ENCODE measurements at places on chromosomes 2 and 18.

DNA sequence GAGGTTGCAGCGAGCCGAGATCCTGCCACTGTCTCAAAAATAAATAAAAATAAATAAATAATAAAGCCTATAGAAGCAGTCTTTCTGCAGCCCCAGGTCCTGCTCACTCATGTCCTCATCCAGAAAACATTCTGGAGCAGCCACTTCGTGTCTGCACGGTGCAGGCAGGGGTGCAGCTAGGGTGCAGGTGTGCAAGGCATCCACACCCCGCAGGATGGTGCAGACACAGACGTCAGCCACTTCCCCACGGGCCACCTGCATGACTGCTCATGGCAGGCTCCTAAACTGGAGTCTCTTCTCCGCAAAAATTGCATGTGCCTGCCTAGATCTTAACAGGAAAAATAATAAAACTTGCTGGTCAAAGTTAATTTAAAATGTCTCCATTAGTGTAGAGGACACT, 80.2 kb upstream of the SNTG2 start:
- DNase-seq = no peak

DNA sequence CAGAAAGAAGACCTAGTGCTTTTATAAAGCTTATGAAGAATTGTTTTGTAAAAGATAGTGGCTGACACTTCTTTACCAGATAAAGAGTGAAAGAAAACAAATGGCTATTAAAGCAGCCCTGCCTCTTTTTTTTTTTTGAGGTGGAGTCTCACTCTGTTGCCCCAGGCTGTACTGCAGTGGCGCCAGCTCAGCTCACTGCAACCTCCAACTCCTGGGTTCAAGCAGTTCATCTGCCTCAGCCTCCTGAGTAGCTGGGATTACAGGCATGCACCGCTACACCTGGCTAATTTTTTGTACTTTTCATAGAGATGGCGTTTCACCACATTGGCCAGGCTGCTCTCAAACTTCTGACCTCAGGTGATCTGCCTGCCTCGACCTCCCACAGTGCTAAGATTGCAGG, 12.9 kb downstream of the ARPC2 start:
- DNase-seq = no peak

- DNase-seq = no peak
These were observed 275.6 kb upstream of the ZSWIM2 start for GRCh38 chr2:187124529-187124928.

DNA sequence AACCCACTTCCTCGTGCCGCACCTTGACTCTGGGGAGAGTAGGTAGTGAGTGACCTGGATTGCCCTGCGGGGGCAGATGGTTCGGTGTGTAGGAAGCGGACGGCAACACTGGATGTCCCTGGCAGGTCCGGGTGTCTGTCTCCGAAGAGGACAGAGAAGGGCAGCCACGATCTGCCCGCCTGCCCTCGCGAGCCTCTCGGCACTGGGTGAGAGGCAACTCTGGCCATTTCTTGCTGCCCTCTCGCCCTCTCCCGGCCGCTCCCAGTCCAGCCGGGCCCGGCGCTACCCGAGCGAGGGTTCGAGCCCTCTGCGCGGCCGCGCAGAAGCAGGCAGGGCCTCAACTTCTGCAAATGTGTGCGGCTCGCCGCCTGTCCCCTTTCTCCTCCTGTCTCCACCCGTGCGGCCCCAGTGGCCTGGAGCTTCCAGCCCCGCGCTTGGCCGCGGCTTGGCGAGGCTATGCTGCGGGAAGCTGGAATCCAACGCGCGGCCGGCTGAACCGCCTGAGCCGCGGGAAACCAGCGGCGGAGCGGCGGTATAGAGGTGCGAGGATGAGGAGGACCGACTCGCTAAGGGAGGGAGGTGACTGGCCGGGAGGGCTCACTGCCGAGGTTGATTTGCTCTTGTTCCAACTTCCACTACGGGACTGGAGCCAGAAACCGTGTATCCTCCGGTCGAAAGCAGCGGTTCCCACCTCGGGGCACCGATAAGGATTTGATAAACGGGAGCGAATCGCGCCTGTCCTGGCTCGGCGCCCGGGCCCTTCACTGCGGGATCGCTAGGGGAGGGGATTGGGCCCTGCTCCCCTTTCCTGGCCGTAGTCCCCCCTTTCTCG, 1.5 kb downstream of the EPAS1 start:
- DNase-seq = no peak

DNA sequence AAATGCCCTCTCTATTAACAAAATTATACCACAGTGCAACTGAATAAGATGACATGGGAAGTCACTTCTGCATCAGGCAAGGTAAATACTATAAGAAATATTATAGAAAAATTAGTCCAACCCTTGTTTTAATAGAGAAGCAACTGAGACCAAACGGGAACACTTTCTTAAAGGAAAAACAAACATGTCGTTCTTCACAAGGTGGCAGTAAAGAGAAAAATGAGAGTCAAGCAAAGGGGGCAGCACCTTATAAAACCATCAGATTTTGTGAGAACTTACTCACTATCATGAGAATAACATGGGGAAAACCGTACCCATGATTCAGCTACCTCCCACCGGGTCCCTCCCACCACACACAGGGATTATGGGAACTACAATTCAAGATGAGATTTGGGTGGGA, 481.7 kb upstream of the CRIM1 start:
- no peak for DNase-seq

- DNase-seq = no peak
These were observed 31.0 kb downstream of the STEAP3 start for GRCh38 chr2:119254601-119255080.

- DNase-seq = peak; percentile 45
These were observed 22.1 kb downstream of the B3GNT2 start for GRCh38 chr2:62217970-62218369.

GRCh38 chr2:133711201-133711600, 142.9 kb upstream of the NCKAP5 start:
- DNase-seq = no peak

DNA sequence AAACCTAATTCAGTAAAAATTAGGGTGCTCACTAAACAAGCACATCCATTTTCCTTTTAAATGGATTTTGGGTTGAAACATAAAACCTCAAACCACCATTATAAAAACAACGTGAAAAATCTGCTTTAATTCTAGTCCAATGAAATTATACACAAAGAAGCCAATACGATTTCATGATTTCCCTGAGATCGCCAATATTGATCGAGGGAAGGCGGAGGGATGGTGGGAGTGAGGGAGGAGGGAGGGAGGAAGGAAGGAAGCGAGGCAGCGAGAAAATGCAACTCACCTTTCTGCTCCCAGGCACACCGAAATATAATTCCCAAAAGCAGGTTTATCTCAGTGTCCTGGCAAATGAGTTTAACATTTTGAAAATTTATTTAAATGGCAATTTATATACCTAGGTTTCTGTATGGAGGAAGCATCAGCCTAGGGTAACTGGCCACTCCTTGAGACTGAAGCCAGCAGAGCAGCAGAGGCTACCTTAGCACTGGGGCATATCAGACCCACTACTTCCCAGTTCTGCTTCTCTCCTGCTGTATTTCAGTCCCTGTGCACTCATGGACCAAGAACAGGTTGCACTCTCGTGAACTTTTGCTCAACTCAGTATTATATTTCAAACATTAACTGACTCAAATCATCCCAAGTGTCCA, 2.3 kb upstream of the ONECUT2 start:
- DNase-seq = no peak

GRCh38 chr2:166375736-166376487, at the start of gene SCN9A:
TSS of gene SCN9A (minus strand) at chr2:166375944. CDS start at chr2:166311756, 64,188 bp downstream.
- DNase-seq = no peak

GRCh38 chr18:49161627-49162026, 210.9 kb upstream of the SMAD7 start:
- no peak for DNase-seq

DNA sequence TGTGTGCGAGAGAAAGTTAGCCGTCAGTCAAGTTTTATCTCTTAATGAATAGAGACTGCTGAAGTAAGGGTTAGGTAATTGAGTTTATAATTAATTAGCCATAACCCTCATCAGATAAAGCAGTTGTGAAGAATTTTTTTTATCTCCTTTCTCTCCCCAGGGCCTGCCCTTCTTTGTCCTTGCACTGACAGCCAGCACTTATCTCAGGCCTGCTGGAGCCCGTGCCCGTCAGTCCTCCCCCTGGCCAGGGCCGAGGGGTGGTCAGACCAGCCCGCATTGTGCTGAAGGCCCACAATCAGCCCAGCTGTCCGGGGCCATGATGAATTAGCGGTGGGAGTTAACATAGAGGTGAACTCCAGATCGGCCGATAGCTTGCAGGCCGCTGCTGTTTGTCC, 315.7 kb downstream of the GBX2 start:
- no peak for DNase-seq

DNA sequence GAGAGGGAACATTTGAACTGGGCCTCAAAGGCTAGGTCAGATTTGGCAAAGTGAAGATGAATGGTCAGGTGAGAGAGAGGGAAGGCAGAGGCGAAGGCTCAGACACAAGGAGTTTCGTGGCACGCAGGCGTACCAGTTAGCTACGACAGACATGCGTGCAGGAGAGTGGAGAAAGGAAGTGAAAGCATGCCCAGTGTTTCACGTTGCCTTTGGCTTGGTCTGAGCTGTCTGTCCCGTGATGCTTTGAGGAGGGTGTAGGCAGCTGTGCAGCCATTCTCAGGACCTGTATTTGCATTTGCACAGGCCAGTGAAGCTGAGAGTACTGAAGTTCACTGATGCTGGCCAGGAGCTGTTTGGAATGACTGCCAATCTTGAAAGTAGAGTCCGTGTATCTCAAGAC, 69.5 kb downstream of the HNRNPLL start:
- DNase-seq = no peak

DNA sequence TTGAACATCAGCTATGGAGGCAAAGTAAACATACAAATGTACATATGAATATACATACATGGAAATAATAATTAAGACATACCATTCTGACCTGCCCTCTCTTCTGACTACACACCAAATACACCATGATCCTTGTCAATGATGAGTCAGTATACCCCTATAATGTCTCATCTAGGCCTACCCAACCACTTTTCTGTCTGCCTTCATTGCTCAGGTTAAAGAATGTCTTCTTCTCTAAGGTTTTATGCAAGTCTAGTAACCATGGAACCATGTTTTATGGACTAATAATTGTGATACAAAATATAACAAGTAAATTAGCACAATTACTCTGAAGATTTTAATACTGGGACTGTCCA, 128.7 kb downstream of the NCKAP5 start:
- no peak for DNase-seq

DNA sequence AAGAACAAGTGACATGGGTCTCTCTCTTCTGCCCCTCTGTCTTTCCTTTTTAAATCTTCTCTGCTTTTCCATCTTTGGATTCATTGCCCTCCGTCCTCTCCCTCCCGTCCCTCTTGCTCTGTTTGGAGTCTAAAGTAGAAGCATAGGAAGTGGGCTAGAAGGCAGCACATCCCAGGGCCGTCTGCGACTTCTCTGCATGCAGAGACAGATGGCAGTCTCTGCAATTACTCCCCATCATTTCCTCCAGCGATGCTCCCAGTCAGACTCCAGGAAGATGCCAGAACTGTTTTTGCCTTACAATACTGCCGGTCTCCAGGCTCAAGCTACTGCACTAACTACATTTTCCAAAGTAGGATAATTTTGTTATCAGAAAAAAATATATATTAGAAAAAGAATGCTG, 35.2 kb upstream of the LPIN2 start:
- no peak for DNase-seq

DNA sequence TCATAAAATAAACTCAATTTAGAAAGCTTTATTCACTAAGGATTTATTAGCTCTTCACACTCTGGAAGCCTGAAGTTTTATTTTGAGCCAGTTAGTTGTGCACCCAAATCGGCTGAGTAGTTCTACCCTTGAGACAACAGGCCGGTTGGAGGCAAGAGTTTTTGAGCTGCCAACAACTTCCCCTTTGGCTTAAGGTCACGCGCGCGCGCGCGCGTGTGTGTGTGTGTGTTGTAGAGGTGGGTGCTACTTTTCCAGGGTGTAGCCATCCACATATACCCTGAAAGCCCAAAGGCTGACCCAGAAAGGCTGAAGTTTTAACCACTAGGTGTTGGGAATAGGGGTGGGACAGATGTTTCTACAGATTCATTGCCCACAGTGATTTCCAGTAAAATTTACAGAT, 150.2 kb upstream of the LHCGR start:
- DNase-seq = no peak

DNA sequence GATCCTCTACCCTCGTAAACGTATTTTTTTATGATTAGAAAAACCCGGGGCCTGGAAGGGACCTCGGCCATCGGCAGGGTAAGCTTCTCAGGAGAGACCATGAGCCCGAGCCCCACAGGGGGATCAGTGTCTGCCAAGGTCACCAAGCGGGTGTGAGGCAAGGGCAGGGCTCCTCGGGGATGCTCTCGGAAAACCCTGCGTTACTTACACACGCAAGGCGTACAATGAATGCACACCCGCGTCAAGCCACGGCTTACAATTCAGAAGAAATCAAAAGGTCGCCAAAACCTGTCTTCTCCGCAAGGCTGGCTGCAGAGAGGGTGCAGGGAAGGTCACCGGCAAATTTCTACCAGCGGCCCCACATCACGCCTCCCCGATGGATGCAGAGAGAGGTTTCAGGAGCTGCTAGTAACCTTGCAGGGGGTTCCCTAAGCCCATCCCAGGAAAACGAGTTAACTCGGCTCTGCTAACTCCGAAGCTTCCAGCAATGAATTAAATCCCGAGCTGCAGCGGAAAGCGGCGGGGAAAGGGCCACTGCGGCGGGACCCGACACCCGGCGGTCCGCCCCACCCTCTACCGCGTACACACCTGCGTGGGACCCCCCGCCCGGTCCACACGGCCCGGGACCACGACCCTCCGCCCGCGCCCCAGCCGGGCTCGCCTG, 638 bp downstream of the ST3GAL5 start:
- DNase-seq = no peak

DNA sequence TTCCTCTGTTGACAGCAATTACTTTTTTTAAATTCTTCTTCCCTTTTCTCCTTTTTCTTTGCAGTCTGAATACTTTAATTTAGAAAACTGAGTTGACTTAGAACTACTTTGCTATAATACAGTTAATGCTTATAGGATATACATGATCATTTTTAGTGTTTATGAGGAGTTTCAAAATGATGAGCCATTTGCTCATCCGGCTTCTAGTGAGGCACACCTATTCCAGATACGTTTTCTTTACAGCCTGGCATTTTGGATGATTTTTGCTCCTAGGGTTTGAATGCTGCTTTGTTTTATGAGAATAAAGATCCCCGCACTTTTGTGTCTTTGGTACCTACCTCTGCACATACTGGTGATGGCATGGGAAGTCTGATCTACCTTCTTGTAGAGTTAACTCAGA, 52.8 kb downstream of the EIF5B start:
- DNase-seq = no peak

GRCh38 chr2:70199320-70199864, 8.6 kb upstream of the C2orf42 start:
- DNase-seq = no peak

DNA sequence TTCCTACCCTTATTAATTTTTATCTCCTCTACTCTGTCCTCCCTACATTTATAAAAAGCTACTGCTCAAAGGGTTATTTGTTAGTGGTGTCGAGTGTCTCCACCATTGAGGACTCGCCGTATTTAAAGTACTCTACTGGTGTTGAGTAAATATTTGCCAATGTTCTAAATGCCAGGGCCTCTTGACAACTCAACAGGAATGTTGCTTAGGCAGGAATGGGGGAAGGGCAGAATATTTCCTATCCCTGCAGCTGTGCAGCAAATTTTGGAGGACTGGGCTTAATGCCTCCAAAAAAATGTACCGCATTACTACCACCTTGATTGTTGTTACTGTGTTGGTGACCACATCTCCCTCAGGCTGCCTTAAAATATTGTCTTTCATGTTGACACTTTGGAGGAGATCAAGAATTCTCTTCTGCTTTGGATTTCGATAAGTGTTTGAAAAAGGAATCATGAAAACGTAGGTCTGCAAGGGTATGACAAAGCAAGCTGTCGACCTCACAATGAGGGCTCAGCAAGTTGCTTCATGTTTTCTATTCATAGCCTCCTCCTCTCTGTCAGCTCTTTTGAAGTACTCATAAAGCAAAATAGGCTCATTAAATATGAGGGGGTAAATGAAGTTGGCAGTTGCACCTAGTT, 84.3 kb downstream of the EFEMP1 start:
- no peak for DNase-seq
